ENCODE measurements at places on chromosomes 1 and 21.

- peak; percentile 60 for DNase-seq
These were observed 52.1 kb downstream of the FMO4 start for GRCh38 chr1:171366085-171366484.

GRCh38 chr1:235637756-235638534, 11.6 kb downstream of the GNG4 start:
- DNase-seq = no peak

DNA sequence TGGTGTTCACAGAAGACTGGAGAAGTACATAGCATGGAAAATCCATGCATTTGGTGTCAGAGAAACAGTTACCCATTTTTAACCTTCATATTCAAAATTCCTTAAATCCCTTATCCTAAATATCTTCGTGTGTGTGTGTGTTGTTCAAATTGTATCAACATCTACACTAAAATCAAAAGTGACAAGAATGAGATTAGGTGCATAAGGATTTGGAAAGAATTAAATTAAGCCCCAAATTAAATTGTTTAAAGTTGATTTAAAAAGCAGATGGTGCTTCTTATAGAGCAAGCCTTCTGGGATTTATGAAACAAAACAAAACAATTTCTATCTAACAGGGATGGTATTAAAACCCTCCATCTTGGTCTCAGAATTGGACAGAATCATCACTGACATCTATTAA, 4.7 kb downstream of the RSPH1 start:
- no peak for DNase-seq

DNA sequence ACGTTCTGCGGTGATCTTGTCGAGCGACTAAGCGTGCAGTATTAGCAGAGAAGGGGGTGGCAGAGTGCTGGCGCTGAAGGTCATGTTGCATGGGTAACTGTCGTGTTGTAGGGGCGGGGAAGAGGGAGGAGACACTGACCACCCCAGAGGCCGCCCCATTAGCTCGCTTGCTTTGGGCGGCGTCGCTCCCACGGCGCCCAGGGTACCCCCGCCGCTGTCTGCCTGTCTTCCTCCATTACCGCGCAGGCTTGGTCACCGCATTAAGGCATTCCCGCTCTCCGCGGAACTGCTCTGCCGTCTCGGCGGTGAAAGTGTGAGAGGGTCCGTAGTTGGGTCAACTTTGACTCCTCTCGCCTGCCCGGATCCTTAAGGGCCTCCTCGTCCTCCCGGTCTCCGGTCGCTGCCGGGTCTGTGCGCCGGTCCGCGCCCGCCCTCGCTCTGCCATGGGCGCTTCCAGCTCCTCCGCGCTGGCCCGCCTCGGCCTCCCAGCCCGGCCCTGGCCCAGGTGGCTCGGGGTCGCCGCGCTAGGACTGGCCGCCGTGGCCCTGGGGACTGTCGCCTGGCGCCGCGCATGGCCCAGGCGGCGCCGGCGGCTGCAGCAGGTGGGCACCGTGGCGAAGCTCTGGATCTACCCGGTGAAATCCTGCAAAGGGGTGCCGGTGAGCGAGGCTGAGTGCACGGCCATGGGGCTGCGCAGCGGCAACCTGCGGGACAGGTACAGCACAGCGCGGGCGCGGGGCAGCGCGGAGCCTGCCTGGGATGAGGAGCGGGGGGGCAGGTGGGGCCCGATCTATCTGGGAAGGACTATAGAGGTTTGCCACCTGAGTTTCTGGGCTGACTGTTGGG, at the start of gene MTARC2:
MTARC2 (plus strand) TSS at position 234 of the 846 bp plus-strand sequence; CDS start at position 444, 210 bp downstream.
- peak; percentile 86 for DNase-seq

DNA sequence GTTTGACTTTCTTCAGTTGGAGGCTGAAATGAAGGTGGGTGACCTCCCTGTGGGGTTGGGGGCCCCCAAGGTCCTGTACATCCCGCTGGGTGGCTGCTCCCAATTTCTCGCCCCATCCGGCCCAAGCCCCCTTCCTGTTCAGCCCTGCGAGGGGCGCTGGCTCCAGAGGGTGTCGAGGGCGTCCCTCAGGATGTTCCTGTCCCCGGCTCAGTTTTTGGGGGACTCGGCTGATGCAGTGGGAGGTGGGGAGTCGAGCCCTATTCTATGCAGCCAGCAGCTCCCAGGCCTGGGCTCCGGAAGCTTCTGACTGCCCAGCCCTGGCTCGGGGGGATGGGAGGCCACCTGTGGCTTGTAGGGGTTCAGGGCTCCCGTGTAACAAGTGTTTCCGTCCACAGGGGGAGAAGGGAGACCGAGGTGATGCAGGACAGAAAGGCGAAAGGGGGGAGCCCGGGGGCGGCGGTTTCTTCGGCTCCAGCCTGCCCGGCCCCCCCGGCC, 38.2 kb downstream of the SLC19A1 start:
- no peak for DNase-seq

DNA sequence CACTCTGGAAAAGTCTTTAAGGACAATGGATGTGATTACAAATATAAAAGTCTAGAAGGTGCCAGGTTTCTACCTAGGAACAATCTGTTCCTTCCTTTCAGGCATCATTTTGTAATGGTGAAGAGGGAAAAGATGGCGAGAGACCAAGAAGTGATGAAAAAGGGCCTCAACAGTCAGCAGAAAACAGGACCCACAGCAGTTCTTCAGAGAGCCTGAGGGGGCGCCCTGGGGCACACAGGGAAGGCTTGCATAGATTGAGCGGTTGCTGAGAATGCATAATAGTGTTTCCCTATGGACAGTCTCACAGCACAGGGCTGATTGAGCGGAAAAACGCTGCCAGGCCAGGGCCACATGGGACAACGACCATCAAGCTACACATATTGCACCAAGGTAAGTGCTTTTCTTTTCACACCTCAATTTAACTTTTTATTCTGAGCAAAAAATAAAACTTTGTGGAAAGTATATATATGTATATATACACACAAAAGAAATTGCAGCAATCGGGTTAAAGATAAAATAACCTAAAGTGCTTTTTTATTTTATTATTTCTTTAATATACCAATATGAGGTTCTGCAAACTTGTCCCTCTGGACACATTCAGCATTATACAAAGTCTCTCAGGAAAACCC, 3.1 kb upstream of the YRDC start:
- DNase-seq = peak; percentile 72

DNA sequence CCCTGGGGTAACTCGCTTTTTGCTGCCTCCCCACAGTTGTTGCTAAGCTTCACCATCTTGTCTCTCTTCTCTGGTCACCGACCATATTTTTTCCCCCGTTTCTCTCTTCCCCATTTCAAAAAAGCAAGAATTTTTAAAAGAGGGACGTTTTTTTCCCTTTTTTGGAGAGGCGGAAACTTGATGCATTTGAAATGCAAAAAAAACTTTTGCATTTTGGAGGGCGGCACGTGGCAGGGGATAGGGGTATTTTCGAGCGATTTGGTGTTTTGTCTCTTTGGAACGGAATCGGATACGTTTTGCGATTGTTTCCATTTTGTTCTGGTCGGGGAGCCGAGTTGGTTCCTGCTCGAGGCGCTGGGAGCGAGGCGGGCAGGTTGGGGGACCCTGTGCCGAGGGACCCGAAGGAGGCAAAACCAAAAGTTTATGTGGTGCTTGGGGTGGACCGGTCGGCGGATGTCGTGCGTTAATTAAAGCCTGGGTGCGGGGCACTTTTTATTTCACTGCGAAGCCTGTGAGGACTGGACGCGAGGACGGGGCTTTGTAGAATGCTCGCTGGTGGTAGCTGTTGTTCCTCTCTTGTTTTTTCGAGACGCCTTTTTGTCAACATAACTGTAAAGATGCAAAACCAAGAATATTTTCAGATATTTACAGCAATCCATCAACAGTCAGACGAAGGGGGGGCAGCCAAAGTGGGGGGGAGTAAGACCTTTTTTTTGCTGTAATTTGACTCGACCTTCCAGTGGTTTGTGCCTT, 884 bp downstream of the H3-3A start:
- peak; percentile 30 for DNase-seq

- no peak for DNase-seq
These were observed 65.1 kb downstream of the ALG14 start for GRCh38 chr1:95007687-95008086.

GRCh38 chr1:160576390-160576789, 2.9 kb downstream of the CD84 start:
- no peak for DNase-seq

DNA sequence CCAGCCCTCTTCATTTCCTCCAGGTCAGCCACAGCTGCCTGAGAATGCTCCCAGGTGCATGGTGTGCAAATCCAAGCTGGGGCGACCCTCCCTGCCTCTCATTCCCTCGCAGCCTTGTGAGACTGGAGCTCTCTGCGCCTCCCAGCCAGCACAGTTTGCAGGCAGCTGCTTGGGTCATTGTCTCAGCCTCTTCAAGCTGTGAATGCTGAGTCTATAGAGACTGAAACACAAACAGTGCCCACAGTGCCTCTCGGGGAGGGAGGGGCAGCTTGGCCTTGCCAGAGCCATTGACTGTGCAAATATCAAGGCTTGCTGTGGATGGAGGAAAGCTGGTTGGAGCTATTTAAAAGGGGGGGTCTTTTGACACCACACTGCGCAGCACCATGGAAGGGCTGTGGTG, 10.6 kb downstream of the PLXNA2 start:
- peak; percentile 20 for DNase-seq

DNA sequence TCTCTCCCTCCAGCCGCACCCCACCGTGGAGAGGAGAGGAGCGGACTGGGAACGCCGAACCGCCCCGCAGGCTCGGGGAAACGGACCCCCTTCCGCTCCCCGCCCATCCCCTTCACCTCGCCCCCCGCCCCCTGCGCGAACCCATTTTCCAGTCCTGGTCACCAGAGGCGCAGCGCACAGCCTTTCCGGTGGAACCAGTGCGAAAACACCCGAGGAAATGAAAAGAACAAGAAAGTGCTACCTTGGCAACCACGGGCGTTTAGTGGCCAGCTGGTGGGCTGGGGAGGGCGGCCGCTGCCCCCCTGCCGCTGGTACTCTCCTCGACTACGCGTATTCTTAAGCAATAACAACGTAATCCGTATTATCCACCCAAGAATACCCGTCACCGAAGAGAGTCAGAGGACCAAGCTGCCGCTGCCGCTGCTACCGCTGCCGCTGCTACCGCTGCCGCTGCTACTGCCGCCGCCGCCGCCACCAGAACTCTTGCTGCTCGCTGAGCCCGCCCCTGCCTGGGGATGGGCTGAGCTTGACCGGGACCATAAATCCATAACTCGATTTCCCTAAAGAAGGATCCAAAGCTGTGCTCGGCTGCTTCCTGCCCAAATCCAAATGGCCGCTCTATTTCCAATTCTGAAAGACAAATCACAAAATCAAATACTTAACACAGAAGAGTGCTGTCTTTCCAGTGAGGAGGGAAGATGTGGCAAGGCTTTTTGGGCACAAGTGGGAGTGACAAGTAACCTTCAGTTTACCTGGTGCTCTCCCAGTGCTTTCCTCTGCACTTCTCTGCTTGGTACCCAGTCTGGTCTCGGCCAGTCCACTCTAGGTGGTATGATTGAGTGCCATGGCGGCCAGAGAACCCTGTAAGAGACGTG, 125.2 kb upstream of the DPYD start:
- peak; percentile 42 for DNase-seq

GRCh38 chr21:45427331-45428271, 22.6 kb downstream of the COL18A1 start:
- DNase-seq = peak; percentile 81

DNA sequence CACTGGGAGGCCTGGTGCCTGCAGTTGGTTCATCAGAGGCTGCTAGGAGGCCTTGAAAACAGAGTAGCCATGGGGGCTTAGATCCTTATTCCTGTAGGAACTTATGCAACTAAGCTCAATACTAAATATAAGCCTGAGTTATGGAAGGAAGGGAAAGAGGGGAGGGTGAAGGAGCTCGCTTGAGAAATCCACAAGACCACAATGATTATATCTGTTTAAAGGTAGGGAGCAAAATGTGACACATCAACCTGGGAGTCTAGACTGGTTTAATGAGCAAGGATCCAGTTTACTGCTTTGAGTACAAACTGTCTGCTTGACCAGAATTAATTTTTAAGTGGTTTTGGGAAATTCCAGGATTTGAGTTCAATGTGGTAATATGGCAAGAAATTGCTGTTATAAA, 20.4 kb upstream of the ANGPTL7 start:
- DNase-seq = no peak

- no peak for DNase-seq
These were observed 47.5 kb upstream of the GOLT1A start for GRCh38 chr1:204261266-204261665.

GRCh38 chr1:40032240-40032891, 8.2 kb upstream of the CAP1 start:
- DNase-seq = peak; percentile 62

GRCh38 chr1:110039641-110040040, 5.2 kb downstream of the STRIP1 start:
- no peak for DNase-seq

Measured in fibroblast of gingiva (primary cell).